ENCODE measurements at places on chromosomes 6 and 20.

- DNase-seq, result no peak
Measured at GRCh38 chr20:10853731-10854130, 179.9 kb upstream of the JAG1 start.

- no peak for DNase-seq
Measured at GRCh38 chr20:47173596-47174216, 182.8 kb downstream of the ZMYND8 start.

DNA sequence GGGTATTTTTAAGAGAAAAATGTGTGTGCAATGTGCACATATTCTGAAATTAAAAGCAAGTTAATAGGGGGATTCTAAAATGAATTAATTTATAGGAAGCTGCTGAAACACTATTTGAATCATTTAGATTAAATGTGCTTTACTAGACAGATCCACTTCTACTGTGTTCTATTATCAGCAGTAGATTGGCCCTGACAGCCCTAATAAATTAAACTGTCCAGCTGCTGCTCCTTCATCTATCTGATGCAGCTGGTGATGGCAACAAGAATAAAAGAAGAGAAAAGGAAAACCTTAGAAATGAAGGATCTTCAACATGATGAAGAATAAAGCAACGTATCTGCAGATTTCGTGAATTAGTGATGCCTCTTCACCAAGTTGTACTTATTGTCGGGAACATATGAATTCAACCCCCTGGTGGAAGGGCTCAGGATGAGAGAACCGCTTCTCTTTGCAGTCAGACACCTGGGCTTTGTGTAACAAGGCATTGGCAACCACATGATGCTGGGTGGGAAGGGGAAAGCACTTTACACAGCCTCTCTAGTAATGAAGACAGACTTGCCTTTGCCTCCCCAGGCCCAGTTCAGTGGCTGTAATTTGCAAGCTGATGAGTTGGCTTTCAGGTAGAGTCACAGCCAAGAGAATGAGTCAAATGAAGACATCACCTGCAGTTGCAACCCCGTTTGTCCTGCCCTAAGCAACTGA lies 94.4 kb downstream of the LAMP5 start:
- DNase-seq, result no peak

GRCh38 chr6:48101290-48101689 lies 9.7 kb downstream of the PTCHD4 start:
- DNase-seq, result no peak

- DNase-seq, result no peak
Measured at GRCh38 chr20:63682384-63683139, 13.9 kb upstream of the TNFRSF6B start.

DNA sequence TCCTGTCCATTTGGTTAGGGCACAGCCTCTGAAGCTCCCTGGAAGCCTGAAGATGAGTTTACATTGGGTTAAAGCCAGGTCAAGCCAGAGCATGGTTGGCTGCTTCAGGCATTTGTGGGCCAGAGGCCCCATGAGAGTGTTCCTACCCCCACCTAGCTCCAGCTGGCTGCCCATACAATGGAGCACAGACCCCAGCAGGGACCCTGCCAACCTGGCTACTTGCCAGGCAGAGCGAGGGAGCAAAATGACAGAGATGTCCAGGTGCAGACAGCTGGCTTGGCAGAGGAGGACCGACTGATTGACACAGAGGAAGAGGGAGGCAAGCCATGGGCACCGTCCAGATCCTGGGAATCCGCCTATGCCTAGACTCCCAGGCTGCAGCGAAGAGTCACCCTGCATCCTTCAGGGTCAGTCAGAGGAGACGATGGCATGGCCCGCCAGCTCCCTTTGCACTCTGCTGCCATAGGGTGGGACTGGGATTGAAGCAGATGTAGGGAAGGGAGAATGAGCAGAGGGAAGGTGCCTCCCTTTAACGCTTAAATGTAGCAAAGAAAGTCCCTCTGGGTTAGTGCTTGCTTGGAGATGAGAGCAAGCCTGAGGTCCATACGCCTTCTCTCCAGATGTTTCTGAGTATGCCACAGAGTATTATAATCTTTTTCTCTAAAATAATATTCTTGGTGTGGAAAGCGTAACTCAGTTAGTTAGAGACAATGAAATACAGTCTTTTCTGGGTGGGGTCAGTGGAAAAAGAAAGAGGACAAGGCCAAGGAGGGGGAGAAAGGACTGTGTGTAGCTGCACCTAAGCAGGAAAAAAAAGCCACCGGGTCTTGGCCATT lies 77.6 kb upstream of the FYN start:
- peak; percentile 74 for DNase-seq

DNA sequence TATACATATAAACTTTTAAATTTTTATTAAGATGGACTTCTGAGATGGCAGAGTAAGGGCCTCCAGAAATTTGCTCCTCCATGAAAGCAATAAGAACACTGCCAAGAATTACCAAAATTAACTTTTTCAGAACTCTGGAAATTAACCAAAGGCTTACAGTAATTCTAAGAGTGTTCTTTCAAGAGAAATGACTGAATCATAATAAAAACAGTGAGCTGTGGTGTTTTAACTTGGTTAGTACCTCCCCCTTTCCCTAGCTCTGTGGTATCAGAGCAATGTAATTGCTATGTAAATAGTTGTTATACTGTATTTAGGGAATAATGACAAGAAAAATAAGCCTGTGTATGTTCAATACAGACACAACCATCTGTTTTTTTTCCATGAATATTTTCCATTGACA lies 19.0 kb downstream of the HECA start:
- DNase-seq, result no peak

DNA sequence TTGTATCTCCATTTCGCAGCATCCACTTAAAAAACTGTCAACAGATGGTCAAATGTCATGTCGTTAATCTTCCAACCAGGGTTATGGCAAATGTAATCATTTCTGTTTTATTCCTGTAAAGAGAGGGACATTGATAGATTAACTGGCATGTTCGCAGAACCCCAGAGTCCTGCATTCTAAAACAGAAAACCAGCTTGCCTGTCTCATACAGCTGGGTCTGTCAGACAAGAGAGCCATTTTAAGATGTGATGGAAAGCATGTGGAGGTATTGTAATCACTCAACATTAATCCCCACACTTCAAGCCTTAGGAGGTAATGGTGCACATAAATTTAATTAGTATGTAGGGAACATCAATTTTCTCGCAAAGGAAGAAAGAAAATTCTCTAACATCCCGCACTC lies 4.4 kb downstream of the SMLR1 start:
- peak; percentile 7 for DNase-seq

DNA sequence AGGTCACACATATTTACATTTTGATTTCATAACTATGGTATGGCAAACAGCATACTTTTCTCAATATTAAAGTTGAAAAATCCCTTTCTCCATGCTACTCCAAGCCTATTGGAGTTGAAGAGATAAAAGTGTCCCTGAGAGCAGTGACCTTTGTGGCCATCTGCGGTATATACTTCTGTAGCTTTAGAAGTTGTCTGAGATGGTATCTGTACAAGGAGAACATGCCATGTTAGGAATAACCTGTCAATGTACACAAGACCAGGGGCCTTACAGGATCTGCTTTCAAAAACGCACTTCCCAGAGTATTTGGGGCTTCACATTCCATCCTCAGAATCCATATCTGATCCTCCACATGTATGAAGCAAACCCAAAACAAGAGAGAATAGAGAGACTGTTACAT lies 226.7 kb downstream of the MEI4 start:
- no peak for DNase-seq

DNA sequence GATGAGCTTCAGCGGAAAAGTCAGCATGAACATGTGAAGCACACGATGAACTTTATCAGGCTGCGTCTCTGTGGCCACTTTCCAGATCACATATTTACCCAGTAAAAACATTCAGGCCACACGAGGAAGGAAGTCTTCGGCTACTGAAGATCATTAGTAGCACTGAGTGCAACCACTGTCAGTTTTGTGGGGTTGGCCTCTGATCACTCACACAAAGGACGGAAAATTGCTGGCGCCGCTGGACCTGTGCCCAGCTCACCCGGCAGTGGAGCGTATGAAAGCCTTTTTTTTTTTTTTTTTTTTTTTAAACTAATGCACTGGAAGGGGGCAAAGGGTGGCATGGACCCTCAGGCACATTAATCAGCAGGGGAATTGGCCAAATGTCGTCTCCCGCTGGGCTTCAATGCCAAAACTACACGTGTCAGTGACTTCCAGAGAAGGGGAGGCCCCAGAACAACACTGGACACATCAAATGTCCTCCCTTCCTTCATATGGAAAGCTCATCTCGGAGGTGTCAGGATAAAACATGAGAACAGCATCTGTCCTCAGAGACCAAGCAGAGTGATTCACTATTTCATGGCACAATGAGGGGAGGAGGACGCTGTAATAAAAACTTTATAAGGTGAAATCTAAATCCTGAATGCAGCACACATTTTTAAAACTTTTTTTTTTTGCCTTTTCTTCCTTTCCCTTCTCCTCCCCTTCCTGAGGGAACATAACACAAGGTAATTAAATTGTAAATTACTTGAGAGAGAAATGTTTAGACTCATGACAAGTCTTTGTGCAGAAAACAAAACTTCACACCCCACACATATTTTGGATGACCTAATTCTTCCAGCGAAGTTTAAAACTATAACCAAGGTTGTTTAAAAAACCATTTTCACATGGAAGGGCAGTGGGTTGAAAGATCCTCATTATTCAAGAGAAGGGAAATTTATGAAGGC lies 223.4 kb downstream of the FOXC1 start:
- peak; percentile 86 for DNase-seq

DNA sequence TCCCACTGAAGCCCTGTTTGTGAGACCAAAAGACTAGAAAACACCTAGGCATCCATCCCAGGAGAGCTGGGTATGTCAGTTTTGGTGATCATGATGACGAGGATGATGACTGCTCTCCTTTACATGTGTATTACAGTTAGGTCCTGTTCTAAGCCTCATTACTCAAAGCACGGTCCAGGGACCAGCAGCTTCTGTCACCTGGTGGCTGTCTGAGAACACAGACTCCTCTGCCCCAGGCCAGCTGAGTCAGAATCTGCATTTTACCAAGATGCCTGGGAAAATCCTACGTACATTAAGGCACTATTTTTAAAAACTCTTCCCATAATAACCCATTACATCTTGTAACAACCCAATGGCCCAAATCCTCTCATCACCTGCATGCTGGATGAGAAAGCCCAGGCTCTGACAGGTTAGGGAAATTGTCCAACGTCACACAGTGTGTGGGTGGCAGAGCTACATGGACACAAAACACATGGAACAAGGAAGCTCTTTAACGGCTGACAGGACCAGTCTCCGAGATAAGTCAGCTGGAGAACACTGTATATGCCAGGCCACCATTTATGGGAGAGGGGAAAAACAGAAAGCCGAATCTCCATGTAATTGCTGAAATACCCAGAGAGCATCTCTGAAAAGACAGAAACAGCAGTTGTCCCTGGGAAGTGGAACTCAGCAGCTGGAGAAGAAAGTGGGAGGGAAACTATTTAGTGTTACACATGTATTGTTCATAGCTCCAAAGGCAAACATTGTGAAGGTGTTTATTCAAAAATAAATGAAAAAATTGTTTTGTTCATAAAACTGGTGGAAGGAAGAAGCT lies 65.4 kb downstream of the BMP7 start:
- DNase-seq, result no peak

DNA sequence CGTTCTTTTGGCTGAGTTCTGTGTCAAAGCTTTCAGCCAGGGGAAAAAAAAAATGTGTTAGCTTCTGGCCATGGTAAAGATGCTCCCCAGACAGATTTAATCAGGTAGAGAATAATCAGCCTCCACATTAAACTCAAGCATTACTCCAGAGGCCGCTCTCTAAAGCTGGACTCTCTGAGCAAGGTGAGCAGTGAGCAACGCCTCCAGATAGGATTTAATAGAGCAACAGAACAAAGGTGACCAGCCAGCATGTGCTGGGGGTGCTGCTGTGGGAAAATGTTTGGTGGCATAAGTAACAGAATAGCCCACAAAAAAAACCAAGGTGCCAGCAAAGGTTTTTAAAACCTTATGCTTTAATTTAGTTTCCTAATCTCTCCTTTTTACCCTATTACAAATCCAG lies 103.5 kb upstream of the TRAF3IP2 start:
- no peak for DNase-seq

DNA sequence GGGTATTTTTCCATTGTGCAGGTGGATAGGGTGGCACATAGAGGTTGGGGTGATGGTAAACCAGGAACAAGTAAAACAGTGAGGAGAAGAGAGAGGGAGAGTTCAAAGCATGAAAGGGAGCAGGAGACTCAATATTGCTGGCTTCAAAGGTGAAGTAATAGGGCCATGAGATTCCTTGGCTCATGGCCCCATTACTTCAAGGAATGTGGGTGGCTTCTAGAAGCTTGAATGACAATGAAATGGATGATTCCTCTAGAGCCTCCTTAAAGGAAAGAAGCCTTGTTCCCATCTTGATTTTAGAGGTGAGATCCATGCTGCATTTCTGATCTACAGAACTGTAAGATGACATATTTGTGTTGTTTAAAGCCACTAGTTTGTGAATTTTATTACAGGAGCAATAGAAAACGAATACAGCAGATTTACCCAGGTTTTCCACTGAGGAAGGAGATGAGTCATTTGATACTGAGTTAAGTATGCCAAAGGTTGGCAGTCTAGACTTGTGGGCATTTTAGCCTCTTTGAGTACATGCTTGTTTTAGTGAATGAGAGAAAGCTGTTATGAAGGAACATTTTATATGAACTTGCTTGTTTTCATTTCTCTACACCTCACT lies 110.4 kb downstream of the PLCB4 start:
- no peak for DNase-seq

DNA sequence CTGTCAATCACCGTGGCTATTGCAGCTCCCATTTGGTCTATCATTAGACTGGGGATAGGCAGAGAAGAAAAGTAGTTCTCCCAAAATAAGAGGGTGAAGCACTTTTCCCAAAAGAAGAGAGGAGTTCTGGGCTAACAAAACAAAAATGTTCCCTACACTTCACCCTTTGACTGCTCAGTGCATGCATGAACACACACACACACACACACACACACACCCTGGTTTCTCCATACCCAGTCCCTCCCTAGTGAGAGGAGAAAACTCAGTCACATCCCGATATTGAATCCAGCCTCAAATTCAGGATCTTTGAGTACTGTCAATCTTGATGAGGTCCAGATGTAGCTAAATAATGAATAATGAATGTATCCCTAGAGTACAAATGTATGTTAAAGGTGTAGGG lies 4.6 kb upstream of the TBPL1 start:
- DNase-seq, result no peak

DNA sequence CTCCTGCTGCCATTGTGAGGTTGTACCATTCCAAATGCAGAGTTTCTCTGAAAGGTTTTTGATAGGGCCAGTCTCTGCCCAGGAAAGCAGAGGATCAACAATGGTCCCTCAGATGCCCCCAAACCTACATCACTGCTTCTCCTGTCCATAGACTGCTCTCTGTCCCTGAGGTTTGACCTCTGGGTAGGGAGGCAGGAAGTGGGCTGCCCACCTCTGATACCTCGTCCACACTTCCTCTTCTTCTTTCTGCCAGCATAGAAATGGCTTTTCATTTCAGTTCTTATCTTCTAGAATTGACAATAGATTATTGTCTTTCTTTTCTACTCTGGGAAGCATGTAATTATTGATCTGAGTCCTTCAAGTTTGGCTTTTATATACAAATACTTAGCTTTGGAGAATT lies 170.6 kb downstream of the TRMT11 start:
- no peak for DNase-seq

DNA sequence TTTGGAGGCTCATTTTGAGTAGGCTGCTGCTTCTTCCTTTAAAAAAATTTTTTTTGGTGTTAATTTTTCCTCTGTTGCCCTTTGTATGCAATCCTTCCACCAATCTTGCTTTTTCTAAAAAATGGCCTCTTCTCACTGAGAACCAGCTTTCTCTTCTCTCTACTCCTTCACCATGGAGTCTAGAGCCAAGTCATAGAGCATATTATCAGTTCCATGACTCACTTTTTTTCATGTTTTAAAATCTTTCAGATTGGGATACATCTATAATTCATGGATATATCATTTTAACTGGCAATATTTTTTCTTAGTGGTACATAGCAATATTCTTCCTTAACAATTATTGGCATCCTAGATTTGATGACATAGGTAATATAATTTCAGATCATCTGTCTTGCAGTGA lies 62.7 kb downstream of the SLX4IP start:
- no peak for DNase-seq
